ENCODE measurements at places on chromosomes 2 and 18.
A peak's percentile ranks its signal among the peaks of the same experiment; 100 is the strongest.

- no peak for DNase-seq
Observed at GRCh38 chr18:75075016-75075305, 134.0 kb downstream of the PTGR3 start.

- no peak for DNase-seq
Observed at GRCh38 chr2:20551260-20551944, 99.5 kb downstream of the HS1BP3 start.

GRCh38 chr2:120472891-120473309 is 127.0 kb downstream of the INHBB start:
- no peak for DNase-seq

GRCh38 chr2:175080479-175080878 is 75.3 kb upstream of the CHN1 start:
- no peak for DNase-seq

- no peak for DNase-seq
Observed at GRCh38 chr18:39749154-39749553, 2183.6 kb upstream of the CELF4 start.

- DNase-seq: no peak
Observed at GRCh38 chr2:67694445-67694844, 297.3 kb downstream of the ETAA1 start.

- no peak for DNase-seq
Observed at GRCh38 chr2:20241973-20242726, 17.2 kb upstream of the SDC1 start.

GRCh38 chr18:2981212-2981728 is 31.7 kb downstream of the LPIN2 start:
- DNase-seq: peak; percentile 86

DNA sequence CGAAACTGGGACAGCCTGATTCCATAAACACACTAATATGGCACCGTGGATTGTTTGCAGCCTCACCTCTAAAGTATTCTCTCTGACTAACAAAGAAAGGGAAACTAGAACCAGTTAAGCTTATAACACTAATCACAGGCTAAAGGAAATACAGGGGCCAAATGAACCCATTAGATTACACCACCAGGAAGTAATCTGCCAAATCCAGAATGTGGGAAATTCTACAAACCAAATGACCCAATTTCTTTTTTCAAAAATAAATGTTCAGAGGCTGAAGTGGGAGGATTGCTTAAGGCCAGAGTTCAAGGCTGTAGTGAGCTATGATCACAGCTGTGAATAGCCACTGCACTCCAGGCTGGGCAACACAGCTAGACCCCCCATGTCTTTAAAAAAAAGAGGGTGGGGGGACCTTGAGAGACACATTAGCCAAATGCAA is 1.5 kb upstream of the MPPE1 start:
- peak; percentile 46 for DNase-seq

- DNase-seq: no peak
Observed at GRCh38 chr18:2433366-2433765, 137.9 kb downstream of the METTL4 start.

DNA sequence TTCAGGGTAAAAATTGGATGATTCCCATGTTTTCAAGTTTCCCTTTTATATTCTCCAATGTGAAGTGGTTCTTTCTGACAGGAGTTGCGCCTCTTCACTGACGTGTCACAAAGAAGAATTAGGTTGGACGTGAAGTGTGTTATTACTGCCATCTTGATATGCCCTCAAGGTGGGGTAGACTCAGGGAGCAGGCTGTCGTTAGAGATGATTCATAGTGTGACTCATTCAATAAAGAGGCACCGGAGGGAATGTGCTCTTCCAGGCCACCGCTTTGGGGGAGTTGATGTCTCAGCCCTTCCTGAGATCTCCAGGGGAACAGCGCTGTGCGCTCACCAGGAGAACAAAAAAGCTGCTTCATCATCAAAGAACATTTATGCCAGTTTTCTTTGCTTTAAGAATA is 3.6 kb upstream of the DGKD start:
- DNase-seq: peak; percentile 92

- peak; percentile 75 for DNase-seq
Observed at GRCh38 chr2:69118609-69119008, 105.6 kb downstream of the ANTXR1 start.

DNA sequence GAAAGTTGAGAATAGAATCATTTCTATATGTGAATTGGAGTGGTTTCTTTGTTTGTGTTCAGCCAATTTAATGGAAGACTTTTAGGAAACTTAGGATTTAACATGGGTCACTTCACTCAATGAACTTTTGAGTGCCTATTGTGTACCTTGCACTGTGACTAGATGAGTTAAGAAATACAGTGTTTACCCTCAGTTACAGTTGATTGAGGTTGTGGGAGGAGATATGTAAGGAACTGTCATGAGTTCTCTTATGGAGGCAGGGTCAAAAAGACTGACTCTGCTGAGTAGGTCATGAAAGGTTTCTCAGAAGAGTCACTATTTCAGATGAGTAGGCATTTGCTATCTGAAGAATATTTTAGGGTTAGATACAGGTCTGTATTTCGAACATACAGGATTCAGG is 98.6 kb downstream of the RAB3GAP1 start:
- DNase-seq: no peak

DNA sequence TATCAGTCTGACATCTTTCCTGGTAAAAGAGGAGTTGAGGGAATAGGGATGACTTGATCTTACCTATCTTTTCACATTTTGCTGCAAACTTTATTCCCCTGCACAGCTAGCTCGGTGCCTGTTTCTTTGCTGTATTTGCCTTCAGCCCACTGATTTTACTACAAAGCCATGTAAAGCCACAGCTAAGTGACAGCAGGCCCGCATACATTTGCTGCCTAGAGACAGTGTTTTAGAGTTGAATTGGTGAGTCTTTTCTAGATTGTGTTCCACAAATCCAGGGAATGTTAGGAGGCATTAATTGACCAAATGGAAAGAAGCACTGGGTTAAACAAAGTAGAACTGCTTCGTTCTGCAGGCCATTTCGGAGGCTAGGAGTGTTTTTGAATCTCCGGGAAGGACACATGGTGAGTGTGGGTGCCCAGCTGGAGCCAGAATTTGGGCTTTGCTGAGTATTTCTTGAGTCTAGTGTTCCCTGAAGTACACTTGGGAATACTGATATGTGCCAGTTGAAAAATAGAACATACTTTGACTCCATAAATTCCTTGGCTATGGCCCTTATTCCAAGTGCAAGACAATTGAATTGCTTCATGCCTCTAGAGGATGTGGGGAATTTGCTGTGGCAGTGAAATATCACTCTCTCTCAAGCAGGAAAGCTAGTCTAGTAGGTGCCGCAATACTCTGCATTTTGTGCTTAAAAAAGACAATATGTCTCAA is 329.8 kb downstream of the PTPRM start:
- peak; percentile 15 for DNase-seq

- no peak for DNase-seq
Observed at GRCh38 chr18:22608847-22609246, 191.1 kb upstream of the CTAGE1 start.

- DNase-seq: peak; percentile 30
Observed at GRCh38 chr2:190755772-190756415, 107.0 kb downstream of the NAB1 start.

- DNase-seq: peak; percentile 3
Observed at GRCh38 chr18:39871961-39872360, 2083.1 kb upstream of the PIK3C3 start.

DNA sequence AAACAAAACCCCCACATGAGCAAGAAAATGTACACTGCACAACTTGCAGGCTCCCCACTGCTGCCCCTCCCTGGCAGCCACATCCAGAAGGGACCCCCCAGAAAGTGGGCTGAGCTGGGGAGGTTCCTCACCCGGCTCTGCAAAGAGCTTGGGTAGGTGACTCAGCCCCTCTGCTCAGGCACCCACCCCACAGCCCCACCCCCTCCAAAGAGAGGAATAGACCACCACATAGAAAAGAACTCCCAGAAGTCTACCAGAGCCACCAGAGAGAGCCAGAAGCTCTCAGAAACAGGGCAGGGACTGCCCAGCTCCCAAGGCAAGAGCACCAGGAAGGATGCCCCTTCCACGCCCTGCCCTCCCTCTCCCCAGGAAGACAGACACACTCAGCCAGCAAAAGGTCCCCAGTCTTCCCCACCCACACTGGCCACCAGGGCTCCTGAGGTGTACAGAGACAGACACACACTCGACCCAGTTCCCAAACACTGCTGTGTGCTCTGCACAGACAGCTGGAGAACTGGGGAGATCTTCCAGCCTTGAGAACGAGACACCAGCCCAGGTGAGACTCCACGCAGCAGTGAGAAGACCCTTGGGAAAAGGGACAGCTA is 28.2 kb downstream of the BIN1 start:
- DNase-seq: peak; percentile 43

GRCh38 chr2:241193271-241193670 is 4.8 kb downstream of the ANO7 start:
- DNase-seq: no peak

DNA sequence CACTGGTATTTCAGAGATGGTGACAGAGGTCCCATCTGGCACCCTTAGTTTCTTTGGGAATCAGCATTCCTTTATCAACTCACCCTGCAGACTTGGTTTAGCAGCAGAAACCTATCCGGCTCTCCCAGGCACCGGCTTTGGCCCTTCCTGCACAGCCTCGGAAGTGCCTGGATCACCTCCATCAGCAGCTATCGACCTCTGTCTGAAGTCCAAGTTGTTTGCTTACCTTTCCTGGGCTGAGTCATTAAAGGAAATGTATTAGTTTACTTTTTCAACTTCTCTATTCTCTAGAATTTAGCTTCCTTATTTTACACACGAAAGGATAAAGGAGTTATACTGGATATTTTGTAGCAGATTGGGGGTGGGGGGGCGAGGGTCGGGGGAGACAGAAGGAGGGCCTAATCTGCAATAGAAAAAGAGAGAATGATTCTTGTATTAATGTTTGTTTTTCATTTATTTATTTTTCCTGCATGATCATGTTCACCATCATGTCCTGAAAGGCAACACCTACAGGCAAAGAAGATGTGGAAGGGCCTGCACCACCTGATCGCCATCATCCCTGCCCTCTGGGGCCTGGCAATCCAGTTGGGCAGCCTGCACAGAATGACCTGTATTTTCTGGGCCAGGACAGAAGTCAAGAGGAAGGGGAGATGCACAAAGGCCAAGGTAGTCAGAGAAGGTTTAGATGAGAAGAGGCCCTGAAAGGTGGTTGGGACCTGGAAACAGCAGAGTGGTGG is 22.1 kb upstream of the MAT2A start:
- DNase-seq: no peak

DNA sequence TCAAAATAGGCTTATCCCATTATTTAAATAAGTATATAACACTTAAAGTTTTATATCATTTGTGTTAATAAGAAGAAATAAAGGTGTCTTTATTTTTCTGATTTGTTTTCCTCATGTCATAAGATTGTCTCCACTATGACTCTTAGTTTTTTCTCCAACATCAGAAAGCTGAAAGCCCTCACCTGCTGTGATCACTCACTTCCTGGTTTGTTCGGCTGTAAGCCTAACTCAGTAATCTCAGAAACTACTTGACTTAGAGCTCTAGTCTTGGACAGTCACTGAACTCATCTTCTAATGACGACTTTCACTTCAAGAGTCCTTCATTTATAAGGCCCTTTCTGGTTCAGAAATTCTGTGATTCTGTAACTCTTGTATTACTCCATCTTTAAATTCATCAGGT is 311.0 kb downstream of the ZEB2 start:
- DNase-seq: no peak

DNA sequence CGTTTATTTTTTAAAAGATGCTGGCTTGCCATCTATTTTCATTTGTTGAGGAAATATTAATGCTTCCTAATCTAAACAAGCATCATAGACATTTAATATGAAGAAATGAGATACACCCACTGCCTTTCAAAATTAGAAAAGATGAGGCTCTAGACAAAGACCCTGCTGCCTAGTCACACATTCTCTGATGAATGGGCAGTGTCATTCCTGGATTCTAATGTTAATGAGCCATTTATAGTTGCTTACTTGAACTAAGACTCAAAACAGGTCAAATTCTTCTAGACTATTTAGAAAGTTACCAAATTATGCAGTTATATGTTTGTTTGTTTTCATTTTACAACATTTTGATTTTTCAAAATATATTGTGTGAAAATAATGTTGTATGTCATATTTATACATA is 237.6 kb downstream of the CDH7 start:
- DNase-seq: no peak

DNA sequence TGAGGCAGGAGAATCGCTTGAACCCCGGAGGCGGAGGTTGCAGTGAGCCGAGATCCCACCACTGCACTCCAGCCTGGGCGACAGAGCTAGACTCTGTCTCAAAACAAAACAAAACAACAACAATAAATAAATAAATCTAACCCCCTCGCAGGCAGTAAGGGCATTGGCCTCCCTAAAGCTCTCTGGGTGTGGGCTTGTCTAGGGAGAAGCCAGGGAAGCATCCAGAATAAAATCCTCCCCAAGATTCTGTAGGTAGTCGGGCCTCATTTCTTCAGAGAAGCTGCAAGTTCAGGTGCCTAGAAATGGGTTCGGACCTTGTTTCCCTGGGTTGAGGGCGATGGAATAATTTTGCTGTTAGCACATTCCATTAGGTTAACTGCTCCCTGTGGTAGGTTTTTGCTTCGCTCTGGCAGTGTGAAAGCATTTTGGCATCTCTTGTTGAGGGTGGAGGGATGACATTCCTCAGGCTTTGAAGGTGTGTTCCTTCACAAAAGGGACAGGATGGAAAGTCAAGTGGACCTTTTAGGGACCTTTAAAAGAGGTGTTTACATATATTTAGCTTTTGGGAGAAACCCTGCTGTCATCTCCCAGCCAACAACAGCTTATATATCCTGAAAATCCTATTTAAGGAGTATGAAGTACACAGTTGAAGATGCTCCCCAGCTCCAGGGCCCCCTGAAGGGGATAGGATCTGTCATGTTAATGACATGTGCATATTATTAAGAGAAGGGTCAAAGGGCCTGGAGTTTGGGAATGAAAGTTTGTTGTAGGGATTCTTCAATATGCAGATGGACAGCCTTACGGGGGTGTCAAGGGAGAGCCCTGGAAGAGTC is 17.7 kb downstream of the MYCN start:
- no peak for DNase-seq

- peak; percentile 5 for DNase-seq
Observed at GRCh38 chr2:59920961-59921360, 632.5 kb downstream of the BCL11A start.

DNA sequence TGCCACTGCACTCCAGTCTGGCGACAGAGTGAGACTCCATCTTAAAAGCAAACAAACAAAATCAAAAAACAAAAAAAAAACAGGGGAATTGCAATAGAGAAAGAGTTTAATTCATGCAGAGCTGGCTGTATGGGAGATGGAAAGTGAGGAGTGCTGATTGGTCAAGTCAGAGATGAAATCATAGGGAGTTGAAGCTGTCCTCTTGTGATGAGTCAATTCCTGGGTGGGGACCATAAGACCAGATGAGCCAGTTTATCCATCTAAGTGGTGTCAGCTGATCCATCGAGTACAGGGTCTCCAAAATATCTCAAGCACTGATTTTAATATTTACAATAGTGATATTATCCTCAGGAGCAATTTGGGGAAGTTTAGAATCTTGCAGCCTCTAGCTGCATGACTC is 45.3 kb downstream of the FRZB start:
- no peak for DNase-seq

GRCh38 chr2:206336861-206337260 is 62.4 kb downstream of the ZDBF2 start:
- DNase-seq: no peak

GRCh38 chr2:204177977-204178522 is 241.5 kb downstream of the ICOS start:
- peak; percentile 9 for DNase-seq

- no peak for DNase-seq
Observed at GRCh38 chr18:49487711-49488310, 777 bp upstream of the C18orf32 start.

Data from fibroblast of skin of right biceps (primary cell).